ENCODE measurements at places on chromosomes 7 and 10. TPM values are rescaled to one million over a fixed set of nuclear protein-coding genes. Genes with fewer than 3 reads are reported as not detected.
A peak's percentile ranks its signal among the peaks of the same experiment; 100 is the strongest.

DNA sequence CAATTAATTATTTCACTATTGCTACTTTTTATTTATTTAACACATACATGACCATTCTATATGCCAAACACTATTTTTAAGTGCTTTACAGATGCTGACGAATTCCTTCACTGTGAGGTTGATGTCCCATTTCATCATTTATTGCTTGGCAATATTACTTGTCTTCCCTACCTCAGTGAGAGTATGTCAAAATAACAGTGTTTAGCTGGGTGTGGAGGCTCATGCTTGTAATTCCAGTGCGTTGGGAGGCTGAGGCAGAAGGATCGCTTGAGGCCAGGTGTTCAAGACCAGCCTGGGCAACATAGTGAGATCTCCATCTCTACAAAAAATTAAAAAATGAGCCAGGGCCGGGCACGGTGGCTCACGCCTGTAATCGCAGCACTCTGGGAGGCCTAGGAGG is 19.8 kb upstream of the MRC1 start:
- H3K36me3 ChIP-seq, result no peaks in the 10 kb centered on the region
- H3K4me3 ChIP-seq, result no peak overlapping the region
- H3K4me1 ChIP-seq, result no peaks in the 10 kb centered on the region
- no peak overlapping the region for H3K27ac ChIP-seq

- no peak for DNase-seq
- no peak overlapping the region for H3K27ac ChIP-seq
- H3K36me3 ChIP-seq, result peaks cover 20% of the 10 kb centered on the region
- H3K4me3 ChIP-seq, result peak overlapping the region; percentile 90
- peaks cover 74% of the 10 kb centered on the region for H3K4me1 ChIP-seq
Observed at GRCh38 chr7:150566123-150566522, 1.1 kb upstream of the GIMAP4 start.

DNA sequence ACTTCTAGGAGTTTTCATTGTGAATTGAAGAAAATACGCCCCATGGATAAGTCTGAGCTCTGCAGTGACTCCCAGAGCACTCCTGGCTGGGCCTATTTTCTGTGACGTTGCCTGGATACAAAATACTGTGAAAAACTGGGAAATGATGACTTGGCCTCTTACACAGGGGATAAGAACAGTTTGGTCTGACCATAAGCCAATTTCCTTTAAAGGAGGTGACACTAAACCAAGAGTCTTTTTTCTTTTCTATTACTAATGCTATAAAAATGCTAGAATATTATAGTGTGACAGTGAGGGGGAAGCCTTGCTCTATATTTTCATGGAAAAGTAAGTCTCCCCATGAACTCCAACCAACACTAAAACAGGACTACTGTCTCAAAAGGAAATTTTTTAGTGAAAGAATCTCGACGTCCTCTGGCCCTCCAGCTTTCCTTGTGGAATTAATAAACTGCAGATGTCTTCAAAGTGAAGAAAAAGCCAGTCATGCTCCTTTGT is 45.5 kb downstream of the MYOF start:
- H3K27me3 ChIP-seq, result no peaks in the 10 kb centered on the region
- no peak for DNase-seq

DNA sequence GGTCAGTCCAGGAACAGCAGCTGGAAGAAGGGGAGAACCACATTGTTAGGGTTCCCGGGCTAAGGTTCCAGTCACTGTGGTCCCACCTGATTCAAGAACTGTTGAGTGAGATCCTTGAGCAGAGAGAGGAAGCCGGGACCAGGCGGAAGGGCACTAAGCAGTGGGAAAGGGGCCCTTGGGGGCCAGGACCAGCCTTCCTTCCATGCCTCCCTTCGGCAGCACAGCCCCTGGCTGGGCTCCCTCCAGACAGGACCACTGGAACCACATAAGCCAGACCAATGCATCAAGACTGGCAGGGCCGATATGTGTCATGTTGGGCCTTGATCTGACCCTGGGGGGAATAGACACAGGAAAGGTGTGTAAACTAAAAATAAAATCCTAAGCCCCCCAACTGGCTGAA is 103.9 kb downstream of the STRA8 start:
- H3K4me1 ChIP-seq, result no peaks in the 10 kb centered on the region
- no peaks in the 10 kb centered on the region for H3K27me3 ChIP-seq
- H3K4me3 ChIP-seq, result no peak overlapping the region
- DNase-seq, result no peak

DNA sequence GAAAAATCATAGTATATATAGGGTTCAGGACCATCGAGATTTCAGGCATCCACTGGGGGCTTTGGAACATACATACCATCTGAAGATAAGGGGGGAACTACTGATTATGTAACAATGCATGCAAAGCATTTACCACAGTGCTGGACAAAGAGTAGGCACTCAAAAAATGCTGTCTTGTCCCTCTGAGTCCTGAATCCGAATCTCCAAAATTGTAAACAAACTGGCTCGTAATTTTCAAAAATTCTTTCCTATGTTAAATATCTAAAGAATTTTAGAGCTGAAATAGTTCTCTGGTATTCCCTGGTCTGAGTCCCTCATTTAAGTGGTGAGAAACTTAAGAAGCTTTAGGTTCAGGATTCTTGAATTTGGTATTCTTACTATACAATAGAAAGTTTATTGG is 167.8 kb upstream of the ASAH2 start:
- H3K27me3 ChIP-seq, result no peaks in the 10 kb centered on the region
- H3K36me3 ChIP-seq, result no peaks in the 10 kb centered on the region
- H3K4me3 ChIP-seq, result no peak overlapping the region
- no peak for DNase-seq
- H3K4me1 ChIP-seq, result peaks cover 9% of the 10 kb centered on the region

Gene GNGT1
- not detected for total RNA-seq
